ENCODE measurements at places on chromosomes 2 and 18.

GRCh38 chr2:74188018-74188601 lies 9.4 kb upstream of the MOB1A start:
- DNase-seq = no peak

- no peak for DNase-seq
Observed at GRCh38 chr2:172328103-172328841, 99.1 kb upstream of the ITGA6 start.

DNA sequence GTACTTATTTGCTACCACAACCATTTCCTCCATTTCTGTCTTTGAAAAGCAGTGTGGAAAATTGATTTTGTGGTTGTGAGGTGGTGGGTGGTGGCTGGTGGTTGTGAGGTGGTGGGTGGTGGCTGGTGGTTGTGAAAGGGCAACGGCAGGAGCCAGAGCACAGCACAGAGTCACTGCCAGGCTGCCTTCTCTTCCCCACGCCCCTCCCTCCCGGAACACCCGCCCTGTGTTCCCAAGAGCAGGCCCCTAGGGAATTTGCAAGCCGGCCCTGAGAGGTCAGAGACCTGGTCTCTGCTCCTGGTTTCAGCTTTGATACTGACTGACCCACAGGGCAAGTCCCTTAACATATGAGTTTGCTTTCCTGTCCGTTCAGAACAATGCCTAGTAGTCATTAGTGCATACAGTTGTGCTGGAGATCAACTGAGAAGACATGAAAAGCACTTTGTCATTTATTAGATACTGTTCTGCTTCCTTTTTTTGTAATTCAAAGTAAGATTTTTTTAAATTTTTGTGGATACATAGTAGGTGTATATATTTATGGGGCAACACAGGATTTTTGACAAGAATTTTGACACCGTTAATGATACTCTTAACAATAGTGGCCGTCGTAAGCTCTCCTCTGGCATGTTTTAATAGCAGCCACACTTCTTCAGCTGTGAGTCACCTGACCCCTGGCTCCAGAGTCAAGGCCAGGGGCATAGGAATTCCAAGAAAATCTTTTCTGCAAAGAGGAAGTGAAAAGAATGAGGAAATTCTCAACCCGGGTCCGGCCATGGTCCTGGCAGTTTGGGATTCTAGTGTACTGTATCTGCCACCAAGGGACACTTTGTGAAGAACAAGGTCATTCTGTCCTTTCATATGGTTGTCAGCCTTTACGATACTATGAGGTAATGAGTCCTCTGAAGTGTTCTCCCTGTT lies 53.2 kb downstream of the ITGA6 start:
- no peak for DNase-seq

- no peak for DNase-seq
Observed at GRCh38 chr2:238202326-238203093, 985 bp downstream of the ILKAP start.

DNA sequence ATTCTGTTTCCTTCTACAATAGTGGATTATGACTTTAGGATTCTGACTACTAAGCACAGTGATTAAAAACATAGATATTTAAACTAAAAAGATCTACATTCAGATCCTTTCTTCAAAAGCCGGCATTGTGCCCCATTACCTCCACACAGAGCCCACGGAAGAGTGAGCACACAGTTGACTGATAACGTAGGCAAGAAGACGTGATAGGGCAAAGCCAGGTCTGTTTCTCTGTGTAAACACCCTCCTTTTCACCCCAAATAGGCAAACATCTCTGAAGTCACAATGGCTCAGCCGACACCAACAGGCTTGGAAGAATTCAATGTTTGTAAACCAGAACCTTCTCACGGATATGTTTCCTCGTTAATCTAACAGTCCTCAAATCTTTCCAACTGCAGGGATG lies 302.9 kb downstream of the CMPK2 start:
- no peak for DNase-seq

Data from stimulated activated naive CD4-positive, alpha-beta T cell (primary cell).